CD4-positive, alpha-beta T cell (primary cell): ENCODE measurements at places on chromosomes 1 and 21. TPM values are rescaled to one million over a fixed set of nuclear protein-coding genes. Genes with fewer than 3 reads are reported as not detected.

- H3K4me3 ChIP-seq = no peak overlapping the region
- peaks cover 11% of the 10 kb centered on the region for H3K4me1 ChIP-seq
- no peak overlapping the region for H3K27ac ChIP-seq
- no peaks in the 10 kb centered on the region for H3K36me3 ChIP-seq
- no peaks in the 10 kb centered on the region for H3K27me3 ChIP-seq
Measured at GRCh38 chr21:15549671-15550070, 180.1 kb upstream of the USP25 start.

- H3K36me3 ChIP-seq = no peaks in the 10 kb centered on the region
- H3K27me3 ChIP-seq = peaks cover 48% of the 10 kb centered on the region
- no peak overlapping the region for H3K4me3 ChIP-seq
- H3K27ac ChIP-seq = no peak overlapping the region
- no peaks in the 10 kb centered on the region for H3K4me1 ChIP-seq
Measured at GRCh38 chr1:81804312-81804711, 3.6 kb downstream of the ADGRL2 start.

GRCh38 chr1:243786531-243786930 is 63.5 kb downstream of the AKT3 start:
- no peak overlapping the region for H3K27ac ChIP-seq
- no peak for DNase-seq
- no peak overlapping the region for H3K4me3 ChIP-seq

DNA sequence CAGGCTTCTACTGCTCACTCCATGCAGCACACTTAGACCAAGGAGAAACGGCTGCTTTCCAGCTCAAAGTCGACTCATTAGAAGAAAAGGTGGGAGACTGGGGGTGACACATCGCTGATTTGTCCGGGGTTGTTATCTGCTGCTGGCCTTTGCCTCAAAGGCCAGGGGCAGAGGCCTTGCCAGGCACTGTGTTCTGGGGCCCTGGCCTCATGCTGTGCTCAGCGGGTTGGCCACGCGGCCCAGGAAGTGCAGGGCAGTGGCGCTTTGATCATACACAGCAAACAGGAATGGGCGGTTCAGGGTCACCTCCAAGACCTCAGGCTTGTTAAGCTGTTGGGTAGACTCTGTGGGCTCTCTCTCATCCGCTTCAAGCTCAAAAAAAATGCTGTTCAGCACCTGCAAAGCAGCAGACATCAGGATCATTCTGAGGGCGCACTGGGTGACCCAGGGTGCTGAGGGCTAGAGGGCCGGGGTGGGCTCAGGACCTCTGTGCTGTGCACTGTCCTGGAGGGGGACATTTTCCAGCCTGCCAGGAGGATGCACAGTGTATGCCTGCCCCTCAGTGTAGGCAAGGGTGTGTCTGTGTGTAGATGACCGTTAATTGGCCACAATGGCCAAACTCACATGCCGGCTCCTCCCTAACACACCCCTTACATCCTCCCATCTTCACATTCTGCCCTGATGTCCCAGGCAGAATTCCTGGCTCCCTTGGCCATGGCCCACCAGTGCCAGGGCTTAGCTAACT is 10.8 kb downstream of the AGT start:
- H3K4me1 ChIP-seq = no peaks in the 10 kb centered on the region
- no peak overlapping the region for H3K4me3 ChIP-seq
- no peak for DNase-seq
- H3K27me3 ChIP-seq = no peaks in the 10 kb centered on the region
- no peak overlapping the region for H3K27ac ChIP-seq
- no peaks in the 10 kb centered on the region for H3K36me3 ChIP-seq

GRCh38 chr1:2641381-2642130 is 8.7 kb upstream of the MMEL1 start:
- H3K4me3 ChIP-seq = peak overlapping the region; percentile 61
- H3K36me3 ChIP-seq = no peaks in the 10 kb centered on the region
- H3K27me3 ChIP-seq = no peaks in the 10 kb centered on the region
- peak overlapping the region; percentile 69 for H3K27ac ChIP-seq

GRCh38 chr1:247576514-247576913 is 11.6 kb upstream of the OR2G2 start:
- H3K36me3 ChIP-seq = no peaks in the 10 kb centered on the region
- H3K27ac ChIP-seq = no peak overlapping the region
- DNase-seq = peak; percentile 12
- no peaks in the 10 kb centered on the region for H3K4me1 ChIP-seq

GRCh38 chr1:166980818-166981217 is 5.5 kb upstream of the ILDR2 start:
- H3K4me1 ChIP-seq = no peaks in the 10 kb centered on the region
- DNase-seq = no peak
- H3K36me3 ChIP-seq = no peaks in the 10 kb centered on the region
- H3K27me3 ChIP-seq = no peaks in the 10 kb centered on the region
- no peak overlapping the region for H3K4me3 ChIP-seq
- H3K27ac ChIP-seq = no peak overlapping the region

GRCh38 chr1:39164256-39164655 is 40.2 kb upstream of the MACF1 start:
- no peaks in the 10 kb centered on the region for H3K4me1 ChIP-seq
- no peak overlapping the region for H3K27ac ChIP-seq
- no peak overlapping the region for H3K4me3 ChIP-seq

- no peak overlapping the region for H3K27ac ChIP-seq
- H3K4me1 ChIP-seq = peaks cover 24% of the 10 kb centered on the region
- no peak overlapping the region for H3K4me3 ChIP-seq
- no peaks in the 10 kb centered on the region for H3K27me3 ChIP-seq
Measured at GRCh38 chr21:44359396-44359795, 6.0 kb downstream of the TRPM2 start.

DNA sequence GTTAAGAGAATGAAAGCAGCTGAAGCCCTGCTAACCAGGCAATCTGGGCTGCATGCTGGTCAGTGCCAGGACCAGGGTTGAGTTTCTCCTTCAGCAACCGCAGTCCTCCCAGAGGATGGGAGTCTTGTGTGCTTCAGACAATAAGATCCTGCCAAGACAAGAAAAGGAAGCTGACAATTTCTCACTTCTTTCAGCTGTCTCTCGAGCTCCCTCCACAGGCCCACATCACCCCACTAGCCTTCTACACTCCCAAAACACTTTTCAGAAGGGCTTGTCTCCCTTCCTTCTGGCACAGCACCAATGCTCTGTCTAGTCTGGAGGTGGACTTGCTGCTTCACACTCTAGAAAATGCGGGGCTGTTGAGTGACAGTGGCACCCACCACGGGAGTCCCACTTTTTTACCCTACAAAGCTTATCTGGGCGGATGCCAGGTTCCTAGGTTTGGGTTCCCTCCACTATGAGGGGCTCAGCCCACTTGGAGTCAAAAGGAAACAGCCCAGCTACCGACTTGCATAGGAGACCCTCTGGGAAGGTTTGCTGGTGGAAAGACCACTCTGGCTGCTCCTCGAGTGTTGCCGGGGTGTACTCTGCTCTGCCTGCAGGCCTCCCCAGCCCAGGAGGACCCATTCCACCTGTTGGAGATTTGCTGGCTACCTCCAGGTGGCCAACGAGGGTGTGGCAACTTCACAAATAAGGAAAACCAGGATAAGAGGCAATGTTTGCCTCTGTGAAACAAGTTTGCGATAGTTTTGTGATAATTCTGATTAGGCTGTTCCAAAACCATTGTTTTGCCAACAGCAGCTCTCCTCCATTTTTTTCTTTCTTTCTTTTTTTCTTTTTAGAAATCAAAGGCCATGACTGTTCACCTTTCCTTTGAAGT is 68.9 kb downstream of the TENT5C start:
- peak; percentile 65 for DNase-seq
- H3K27me3 ChIP-seq = no peaks in the 10 kb centered on the region
- H3K27ac ChIP-seq = no peak overlapping the region
- H3K36me3 ChIP-seq = no peaks in the 10 kb centered on the region
- H3K4me1 ChIP-seq = peaks cover 13% of the 10 kb centered on the region

DNA sequence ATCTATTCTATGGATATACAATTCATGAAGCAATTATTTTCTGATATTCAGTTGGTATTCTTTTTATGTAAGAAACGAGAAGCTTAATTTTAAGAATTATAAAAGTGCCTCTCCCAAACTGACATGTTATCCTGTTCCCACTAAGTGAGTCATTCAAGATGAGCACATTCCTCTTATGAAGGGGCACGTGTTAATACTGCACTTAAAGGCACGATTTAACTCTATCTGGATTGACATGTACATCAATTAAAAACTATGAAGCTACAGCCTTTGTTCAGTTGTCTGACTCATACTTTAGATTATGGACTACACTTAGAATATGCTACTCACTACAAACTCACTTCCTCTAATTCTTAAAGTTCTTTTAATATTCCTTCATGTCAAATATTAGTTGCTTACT is 111.6 kb downstream of the CYYR1 start:
- H3K4me3 ChIP-seq = no peak overlapping the region
- H3K27ac ChIP-seq = no peak overlapping the region
- no peak for DNase-seq
- H3K36me3 ChIP-seq = no peaks in the 10 kb centered on the region

DNA sequence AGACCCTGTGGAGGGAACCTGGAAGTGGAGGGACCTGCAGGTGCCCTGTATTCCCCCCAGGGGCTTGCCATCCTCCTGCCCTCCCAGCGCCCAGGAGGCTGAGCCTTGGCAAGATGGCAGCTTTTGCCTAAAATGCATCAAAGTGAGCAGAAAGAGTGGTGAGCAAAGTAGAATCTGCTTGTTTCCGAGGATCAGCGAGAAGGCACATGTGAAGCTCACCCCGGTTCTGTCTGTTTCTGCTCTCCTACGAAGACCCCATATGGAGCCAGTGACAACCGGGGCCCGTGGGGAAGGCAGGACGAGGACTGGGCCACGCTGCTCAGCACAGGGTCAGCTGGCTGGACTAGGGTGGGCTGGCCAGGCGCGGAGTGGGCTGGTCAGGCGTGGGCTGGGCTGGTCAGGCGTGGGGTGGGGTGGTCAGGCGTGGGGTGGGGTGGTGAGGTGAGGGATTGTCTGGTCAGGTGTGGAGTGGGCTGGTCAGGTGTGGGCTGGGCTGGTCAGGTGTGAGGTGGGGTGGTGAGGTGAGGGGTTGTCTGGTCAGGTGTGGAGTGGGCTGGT is 5.2 kb upstream of the FNDC10 start:
- H3K4me1 ChIP-seq = peaks cover 23% of the 10 kb centered on the region
- H3K27ac ChIP-seq = no peak overlapping the region
- H3K4me3 ChIP-seq = no peak overlapping the region
- DNase-seq = no peak

DNA sequence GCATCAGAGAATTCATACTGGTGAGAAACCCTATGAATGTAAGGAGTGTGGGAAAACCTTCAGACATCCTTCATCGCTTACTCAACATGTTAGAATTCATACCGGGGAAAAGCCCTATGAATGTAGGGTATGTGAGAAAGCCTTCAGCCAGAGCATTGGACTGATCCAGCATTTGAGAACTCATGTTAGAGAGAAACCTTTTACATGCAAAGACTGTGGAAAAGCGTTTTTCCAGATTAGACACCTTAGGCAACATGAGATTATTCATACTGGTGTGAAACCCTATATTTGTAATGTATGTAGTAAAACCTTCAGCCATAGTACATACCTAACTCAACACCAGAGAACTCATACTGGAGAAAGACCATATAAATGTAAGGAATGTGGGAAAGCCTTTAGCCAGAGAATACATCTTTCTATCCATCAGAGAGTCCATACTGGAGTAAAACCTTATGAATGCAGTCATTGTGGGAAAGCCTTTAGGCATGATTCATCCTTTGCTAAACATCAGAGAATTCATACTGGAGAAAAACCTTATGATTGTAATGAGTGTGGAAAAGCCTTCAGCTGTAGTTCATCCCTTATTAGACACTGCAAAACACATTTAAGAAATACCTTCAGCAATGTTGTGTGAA is 12.8 kb downstream of the ZFP69B start:
- H3K4me3 ChIP-seq = no peak overlapping the region
- no peak overlapping the region for H3K27ac ChIP-seq
- DNase-seq = no peak
- no peaks in the 10 kb centered on the region for H3K27me3 ChIP-seq

DNA sequence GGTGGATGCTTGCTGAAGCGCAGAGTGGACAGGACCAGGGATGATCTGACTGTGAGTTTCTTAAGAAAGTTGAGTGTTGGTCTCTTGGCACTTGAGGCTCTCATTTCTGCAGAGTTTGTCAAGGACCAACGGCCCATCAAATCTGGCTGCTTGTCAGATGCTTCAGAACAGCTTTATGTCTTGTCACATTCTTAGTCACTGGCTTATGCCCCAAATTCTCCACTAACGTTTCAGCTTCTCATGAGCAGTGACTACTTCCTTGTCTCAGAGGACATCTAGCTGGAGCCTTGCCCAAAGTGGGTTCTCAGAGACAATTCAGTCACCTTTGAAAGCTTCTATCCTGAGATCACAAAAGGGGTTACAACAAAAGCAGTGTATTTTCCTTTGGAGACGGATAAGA is 92.3 kb downstream of the ST6GALNAC5 start:
- H3K4me3 ChIP-seq = no peak overlapping the region
- no peaks in the 10 kb centered on the region for H3K4me1 ChIP-seq
- no peak for DNase-seq
- H3K27me3 ChIP-seq = no peaks in the 10 kb centered on the region

DNA sequence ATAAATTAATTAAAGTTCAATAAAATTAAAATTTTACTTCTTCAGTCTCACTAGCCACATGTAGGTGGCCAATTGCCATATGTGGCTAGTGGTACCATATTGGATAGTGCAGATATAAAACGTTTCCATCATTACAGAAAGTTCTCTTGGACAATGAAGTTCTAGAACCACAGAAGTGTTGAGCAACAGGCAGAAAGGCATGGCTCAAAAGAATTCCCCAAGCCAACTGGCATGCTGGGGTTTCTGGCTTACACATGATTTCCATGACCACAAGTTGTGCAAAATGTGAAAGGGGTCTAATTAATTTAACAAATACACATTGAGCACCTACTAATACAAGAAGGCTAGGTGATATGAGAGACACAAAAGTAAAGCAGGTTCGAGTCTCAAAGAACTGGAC is 72.2 kb upstream of the CDC42BPA start:
- H3K27ac ChIP-seq = no peak overlapping the region
- DNase-seq = no peak
- H3K27me3 ChIP-seq = no peaks in the 10 kb centered on the region
- no peaks in the 10 kb centered on the region for H3K4me1 ChIP-seq

Gene TPTE
- not detected for total RNA-seq

Gene C1orf35
- total RNA-seq = 36.6 TPM

Gene QSOX1
- 14.3 TPM for total RNA-seq

Gene ALDH4A1
- 0.61 TPM for total RNA-seq

Gene PTPN22
- total RNA-seq = 28.3 TPM

Gene SLC44A5
- total RNA-seq = not detected

Gene SDC3
- 0.14 TPM for total RNA-seq

Gene KLF17
- total RNA-seq = not detected

Gene ZMPSTE24
- total RNA-seq = 8.7 TPM
